Chondrocyte (in vitro differentiated cells): ENCODE measurements at places on chromosomes 1 and 21. TPM values are rescaled to one million over a fixed set of nuclear protein-coding genes. Genes with fewer than 3 reads are reported as not detected.
A peak's percentile ranks its signal among the peaks of the same experiment; 100 is the strongest.

ALX3 gene
- total RNA-seq: not detected in 3 replicates

NEXN gene
- 46.2 to 48.3 TPM (median 47.6 TPM) in 3 replicates for total RNA-seq

DNA sequence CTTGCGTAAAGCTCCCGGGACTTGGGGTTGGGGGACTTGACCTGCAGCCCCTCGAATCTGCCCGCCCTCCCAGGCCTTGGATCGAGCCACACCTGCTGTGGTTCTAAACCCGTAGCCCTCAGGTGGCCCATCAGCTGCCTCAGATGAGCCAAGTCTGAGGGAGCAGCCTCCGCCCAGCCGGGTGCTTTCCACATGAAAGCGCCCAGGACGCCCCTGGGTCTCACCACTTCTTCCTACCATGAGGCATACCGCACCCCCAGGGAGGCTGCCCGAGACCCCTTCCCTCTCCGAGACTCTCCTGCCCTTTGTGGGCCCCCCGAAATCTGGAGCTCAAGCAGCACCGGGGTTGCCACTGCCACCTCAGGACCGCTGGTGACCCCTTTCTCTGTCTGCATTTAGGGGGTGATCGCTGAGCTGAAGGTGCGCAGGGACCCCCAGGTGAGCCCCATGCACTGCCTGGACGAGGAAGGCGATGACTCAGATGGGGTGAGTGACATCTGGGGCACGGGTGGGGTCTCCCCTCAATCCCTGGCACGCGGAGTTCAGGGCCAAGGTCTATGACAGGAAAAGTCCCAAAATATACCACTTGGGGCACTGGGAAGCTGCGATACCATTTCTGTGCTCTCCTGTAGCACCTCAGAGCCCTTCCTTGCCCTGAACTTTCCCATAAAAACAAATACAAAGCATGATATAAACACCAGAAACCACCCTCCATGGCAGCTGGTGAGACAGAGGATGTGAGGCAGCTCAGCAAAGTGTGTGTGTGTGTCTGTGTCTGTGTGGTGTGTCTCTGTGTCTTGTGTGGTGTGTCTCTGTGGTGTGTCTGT, 68.5 kb downstream of the SLC19A1 start:
- H3K27me3 ChIP-seq: no peaks in the 10 kb centered on the region
- no peak for DNase-seq
- peak overlapping the region; percentile 79 for H3K27ac ChIP-seq
- peaks cover 15% of the 10 kb centered on the region for H3K36me3 ChIP-seq
- peaks cover 50% of the 10 kb centered on the region for H3K4me1 ChIP-seq

DNA sequence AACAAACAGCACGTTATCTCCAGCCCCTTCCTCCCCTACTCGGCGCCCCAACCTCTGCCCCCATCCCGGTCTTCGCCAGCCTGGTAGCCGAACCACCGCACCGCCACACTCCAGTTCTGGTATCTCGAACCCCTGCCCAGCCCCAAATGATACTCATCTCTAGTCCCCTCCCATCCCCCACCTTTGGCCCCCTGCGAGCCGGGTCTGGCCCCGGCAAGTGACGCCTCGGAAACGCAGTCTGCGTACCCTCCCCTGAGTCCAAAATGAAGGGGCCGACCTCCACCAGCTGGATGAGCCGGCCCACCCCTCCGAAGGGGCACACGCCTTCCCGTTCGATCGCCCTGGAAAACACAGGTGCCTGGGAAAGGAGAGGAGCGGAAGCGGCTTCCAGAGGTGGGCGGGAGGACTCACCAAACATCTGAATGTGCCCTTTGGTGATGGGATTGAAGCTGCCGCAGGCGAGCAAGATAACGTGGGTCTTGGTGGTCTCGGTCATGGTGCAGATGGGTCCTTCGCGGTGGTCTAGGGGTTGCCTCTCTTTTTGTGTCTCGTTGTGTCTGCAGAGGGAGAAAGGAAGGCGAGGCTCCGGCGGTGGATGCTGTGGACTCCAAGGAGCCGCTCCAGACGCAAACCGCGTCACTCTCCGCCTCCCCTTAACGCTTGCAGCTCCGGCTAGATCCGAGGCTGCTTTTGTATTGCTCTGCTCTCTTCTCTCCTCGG, at the start of gene NMNAT2:
TSS of gene NMNAT2 (minus strand) at position 609 of the 720 bp plus-strand sequence. CDS start at position 496, 113 bp downstream.
- peaks cover 23% of the 10 kb centered on the region for H3K4me1 ChIP-seq
- DNase-seq: no peak
- peaks cover 65% of the 10 kb centered on the region for H3K27me3 ChIP-seq
- H3K27ac ChIP-seq: no peak within 1 kb of the TSS
- H3K36me3 ChIP-seq: peaks cover 1% of the 10 kb centered on the region
- peak within 1 kb of the TSS; percentile 83 for H3K4me3 ChIP-seq

- peaks cover 30% of the 10 kb centered on the region for H3K4me1 ChIP-seq
- H3K27me3 ChIP-seq: no peaks in the 10 kb centered on the region
- no peak overlapping the region for H3K4me3 ChIP-seq
- DNase-seq: no peak
- H3K36me3 ChIP-seq: no peaks in the 10 kb centered on the region
- H3K27ac ChIP-seq: no peak overlapping the region
Observed at GRCh38 chr21:34949499-34949898, 99.6 kb downstream of the RUNX1 start.

DNA sequence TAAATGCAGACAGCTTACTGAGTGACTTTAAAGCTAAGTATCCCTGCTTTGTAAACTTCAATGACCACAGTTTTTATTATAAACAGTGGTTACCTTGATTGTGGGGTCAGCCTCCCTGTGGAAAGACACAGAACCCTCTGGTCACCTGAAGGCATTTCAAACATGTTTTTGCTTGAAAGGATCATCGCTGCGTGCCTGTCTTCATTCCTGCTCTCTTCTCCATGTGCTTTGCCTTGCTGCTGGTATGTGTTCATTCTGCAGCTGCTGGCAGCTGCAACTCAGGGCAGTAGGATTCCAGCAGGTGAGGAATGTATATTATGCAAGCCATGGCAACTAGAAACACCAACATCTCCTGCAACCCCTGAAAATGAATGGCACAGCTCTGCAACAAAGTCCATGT, 81.0 kb upstream of the VAV3 start:
- no peak for DNase-seq
- no peak overlapping the region for H3K27ac ChIP-seq
- peaks cover 1% of the 10 kb centered on the region for H3K36me3 ChIP-seq
- H3K4me3 ChIP-seq: no peak overlapping the region
- peaks cover 10% of the 10 kb centered on the region for H3K4me1 ChIP-seq
